ENCODE measurements at places on chromosomes 7 and 10. TPM values are rescaled to one million over a fixed set of nuclear protein-coding genes. Genes with fewer than 3 reads are reported as not detected.

Gene DEPP1
- total RNA-seq, result 40.5 TPM

Gene UCMA
- total RNA-seq, result not detected

Gene TRIM4
- 28.1 TPM for total RNA-seq

Gene ANXA7
- 78.0 TPM for total RNA-seq

Gene DRGX
- not detected for total RNA-seq

All from metanephros (tissue), 2 donors.